Uterus (tissue), 4 donors: ENCODE measurements at places on chromosomes 1 and 21. TPM values are rescaled to one million over a fixed set of nuclear protein-coding genes. Genes with fewer than 3 reads are reported as not detected.

DNA sequence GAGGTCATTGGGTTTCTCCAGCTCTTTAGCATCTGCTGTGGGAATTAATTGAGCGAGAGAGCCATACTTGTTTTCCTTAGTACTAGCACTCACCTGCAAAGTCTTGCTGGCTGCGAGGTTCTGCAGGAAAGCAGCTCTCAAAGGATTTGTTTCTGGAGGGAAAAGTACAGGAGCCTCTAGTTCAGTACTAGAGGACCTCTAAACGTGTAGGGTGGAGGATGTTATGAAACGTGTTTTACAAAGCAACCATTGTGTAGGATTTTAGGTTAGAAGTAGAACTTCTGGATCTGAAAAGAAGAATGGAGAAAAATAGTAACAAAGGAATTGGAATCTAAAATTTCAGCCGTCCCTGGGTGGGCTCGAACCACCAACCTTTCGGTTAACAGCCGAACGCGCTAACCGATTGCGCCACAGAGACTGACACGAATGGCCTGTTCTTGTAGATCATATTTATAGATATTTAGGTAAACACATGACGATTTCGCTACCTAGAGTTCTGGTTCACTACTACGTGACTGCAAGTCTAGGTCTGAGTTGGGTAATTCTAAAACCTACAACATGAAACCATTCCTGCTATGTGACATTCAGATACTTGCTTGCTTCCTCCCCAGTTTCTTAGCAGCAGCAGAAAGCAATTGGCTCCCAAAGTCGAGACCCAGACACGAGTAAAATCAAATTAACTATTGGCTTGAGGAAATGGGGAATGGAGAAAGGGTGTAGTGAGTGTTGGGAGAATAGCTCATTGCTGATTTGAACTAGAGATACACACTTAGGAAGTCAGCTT lies 60.2 kb upstream of the CFAP126 start:
- H3K4me3 ChIP-seq: no peak overlapping the region
- H3K4me1 ChIP-seq: no peaks in the 10 kb centered on the region
- DNase-seq: no peak
- no peak overlapping the region for H3K27ac ChIP-seq
- no peaks in the 10 kb centered on the region for H3K27me3 ChIP-seq

GRCh38 chr1:167439301-167439988 lies 78.9 kb downstream of the CD247 start:
- no peaks in the 10 kb centered on the region for H3K4me1 ChIP-seq
- H3K4me3 ChIP-seq: peak overlapping the region; percentile 6
- peak; percentile 30 for DNase-seq
- H3K27ac ChIP-seq: no peak overlapping the region
- H3K36me3 ChIP-seq: no peaks in the 10 kb centered on the region

CD52 gene
- not detected for total RNA-seq

DNA sequence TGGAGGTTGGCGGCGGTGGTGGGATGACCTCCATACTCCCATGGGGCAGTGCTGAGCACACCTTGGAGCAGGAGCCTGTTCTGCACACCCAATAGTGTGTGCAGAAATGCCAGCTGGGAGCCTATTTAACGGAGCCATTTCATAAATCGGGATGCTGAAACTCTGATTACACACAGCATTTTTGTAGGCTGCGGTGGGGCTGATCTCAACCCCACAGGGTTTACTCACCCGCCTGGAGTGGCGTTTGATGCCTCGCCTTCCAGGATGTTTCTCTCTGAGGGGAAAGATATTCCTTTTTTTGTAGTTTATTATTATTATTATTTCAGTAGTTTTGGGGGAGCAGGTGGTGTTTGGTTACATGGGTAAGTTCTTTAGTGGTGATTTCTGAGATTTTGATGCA lies 82.6 kb upstream of the WDR26 start:
- DNase-seq: no peak
- H3K4me3 ChIP-seq: no peak overlapping the region
- H3K36me3 ChIP-seq: no peaks in the 10 kb centered on the region
- H3K27me3 ChIP-seq: no peaks in the 10 kb centered on the region
